Neural crest cell (in vitro differentiated cells): ENCODE measurements at places on chromosomes 7 and 10.

DNA sequence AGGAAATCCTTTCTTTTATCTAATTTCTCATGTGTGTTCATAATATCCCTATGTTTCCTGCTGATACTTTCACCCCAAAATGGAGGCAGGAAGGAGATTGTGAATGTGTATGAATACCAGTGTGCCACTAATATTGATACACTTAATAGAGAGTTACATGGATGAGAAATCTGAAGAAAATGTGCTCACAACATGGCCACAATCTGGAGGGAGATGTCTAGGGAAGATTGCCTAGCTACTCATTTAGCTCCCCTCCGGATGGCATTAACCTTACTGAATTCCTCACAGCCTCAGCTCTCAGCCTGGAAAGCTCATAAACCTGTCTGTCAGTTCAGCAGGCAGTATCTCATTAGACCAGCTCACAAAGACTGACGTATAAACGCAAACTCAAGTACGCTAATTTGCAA, 23.4 kb upstream of the DMTF1 start:
- no peak for DNase-seq

GRCh38 chr7:36802459-36803135, 78.3 kb upstream of the AOAH start:
- no peak for DNase-seq

- DNase-seq, result no peak
Observed at GRCh38 chr7:54689394-54690049, 69.5 kb downstream of the SEC61G start.

DNA sequence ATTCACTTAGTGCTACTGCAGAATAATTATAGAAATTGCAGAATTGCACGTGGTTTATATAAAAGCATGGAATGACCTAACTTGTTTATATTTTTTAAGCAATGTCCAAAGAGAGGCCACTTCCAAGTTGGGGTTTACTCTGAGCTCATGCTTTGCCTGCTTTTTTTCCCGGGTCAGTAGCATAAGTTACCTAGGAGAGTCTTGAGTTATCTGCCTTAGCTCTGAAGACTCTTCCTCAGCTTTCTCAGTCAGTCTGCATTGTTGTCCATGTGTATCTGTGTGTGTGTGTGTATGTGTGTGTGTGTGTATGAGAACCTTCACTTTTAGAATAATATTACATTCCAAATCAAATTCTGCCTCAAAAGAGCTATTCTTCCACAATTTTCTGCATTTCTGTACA, 239.5 kb upstream of the TCF7L2 start:
- no peak for DNase-seq

- no peak for DNase-seq
Observed at GRCh38 chr10:101572785-101573184, 15.3 kb downstream of the POLL start.

- no peak for DNase-seq
Observed at GRCh38 chr7:132446260-132446659, 130.0 kb downstream of the PLXNA4 start.

GRCh38 chr7:123397746-123398338, 136.6 kb downstream of the IQUB start:
- DNase-seq, result no peak

DNA sequence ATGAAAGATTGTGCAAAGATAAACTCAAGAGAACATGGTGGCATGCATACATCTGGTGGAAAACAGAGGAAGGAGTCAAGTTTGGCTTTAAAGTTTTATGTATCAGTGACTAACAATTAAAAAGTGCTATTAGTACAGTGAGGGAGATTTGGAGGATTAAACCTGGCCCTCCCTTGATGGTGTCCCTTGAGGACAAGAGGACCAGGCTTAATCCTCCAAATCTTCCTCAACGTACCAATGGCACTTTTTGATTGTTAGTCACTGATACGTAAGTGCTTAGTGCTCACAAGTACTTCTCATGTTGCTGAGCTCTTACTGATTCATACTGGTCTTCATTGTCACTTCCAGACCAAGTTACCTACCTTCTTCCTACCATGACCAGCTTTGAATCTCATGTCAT, 47.2 kb upstream of the SEMA3E start:
- DNase-seq, result no peak

DNA sequence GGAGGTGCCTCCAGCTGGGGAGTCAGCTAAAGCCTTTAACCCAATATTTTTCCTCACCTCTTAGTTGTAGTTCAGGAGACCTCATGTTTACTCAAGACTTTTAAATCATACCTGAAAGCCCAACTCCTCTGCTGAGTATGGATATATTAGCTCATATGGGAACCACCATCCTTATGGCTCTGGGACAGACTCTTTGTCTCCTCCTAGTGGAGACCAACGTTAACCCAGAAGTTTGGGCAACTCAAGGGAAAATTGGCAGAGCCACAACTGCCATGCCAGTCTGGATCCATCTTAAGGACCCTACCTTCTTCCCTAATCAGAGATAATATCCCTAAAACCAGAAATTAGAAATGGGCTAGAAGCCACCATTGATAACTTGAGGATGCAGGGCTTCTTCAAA, 80.8 kb downstream of the TMEM106B start:
- no peak for DNase-seq
